Stimulated activated naive CD4-positive, alpha-beta T cell (primary cell): ENCODE measurements at places on chromosomes 13 and 19.

GRCh38 chr13:108428691-108429090 is 159.2 kb downstream of the TNFSF13B start:
- DNase-seq: no peak

- no peak for DNase-seq
Observed at GRCh38 chr13:100274942-100275506, 186.1 kb downstream of the PCCA start.

- no peak for DNase-seq
Observed at GRCh38 chr19:12786952-12787351, 4.3 kb upstream of the JUNB start.

GRCh38 chr13:22744688-22745452 is 435.9 kb upstream of the SGCG start:
- DNase-seq: no peak

- no peak for DNase-seq
Observed at GRCh38 chr13:73142071-73142470, 83.3 kb downstream of the KLF5 start.

- DNase-seq: no peak
Observed at GRCh38 chr13:31786011-31786410, 46.7 kb downstream of the RXFP2 start.

DNA sequence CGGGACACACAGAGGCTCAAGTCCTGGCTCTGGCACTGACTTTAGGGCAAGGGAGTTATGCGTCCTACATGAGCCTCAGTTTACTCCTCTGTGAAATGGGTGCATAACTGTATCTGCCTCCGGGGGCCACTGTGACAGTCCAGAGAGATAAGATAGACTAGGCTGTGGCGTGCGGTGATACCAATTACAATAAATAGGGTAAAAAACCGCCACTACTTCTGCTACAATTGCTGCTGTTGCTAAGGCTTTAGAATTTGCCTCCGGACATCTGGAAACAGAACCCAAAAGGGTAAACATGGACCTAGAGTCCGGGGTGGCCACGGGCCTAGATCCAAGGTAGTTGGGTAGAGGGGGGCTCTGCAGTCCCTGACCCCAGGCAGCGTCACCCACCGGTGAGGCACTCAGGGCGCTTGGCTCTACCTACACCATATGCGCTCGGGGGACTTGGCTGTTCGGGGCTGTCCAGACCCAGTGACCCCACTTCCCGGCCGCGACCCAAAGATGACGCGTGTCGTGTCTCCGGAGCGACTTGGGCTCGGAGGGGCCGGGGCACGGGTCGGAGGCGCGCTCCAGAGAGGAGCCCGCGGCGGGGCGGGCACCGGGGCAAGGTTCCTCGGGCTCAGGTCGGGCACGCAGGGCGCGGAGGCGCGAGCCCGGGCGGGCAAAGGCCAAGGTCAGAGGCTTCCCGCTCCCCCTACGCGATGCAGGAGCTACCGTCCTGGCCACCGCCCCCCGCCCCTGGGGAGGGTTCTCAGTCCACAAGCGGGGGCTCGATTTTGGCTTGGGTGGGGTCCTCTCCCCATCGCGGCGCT is 1.1 kb downstream of the INSR start:
- no peak for DNase-seq

DNA sequence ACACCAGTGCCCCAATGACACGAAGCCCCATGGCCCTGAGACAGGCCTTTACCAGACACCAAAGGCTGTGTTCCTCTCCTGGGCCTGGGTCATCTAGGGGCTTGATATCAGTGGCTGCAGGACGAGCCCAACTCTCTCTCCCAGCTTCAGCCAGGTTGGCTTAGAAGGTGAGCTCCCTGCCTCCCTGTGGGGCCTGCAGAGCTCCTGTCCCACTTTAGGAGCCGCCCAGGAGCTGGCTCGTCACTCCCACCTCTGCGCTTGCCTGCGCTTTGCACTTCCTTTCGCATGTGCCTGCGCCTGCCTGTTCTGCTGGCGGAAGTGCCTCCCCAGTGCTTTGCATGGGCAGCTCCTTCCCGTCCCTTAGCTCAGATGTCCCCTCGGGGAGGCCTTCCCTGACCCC is 4.9 kb downstream of the CALM3 start:
- DNase-seq: no peak

DNA sequence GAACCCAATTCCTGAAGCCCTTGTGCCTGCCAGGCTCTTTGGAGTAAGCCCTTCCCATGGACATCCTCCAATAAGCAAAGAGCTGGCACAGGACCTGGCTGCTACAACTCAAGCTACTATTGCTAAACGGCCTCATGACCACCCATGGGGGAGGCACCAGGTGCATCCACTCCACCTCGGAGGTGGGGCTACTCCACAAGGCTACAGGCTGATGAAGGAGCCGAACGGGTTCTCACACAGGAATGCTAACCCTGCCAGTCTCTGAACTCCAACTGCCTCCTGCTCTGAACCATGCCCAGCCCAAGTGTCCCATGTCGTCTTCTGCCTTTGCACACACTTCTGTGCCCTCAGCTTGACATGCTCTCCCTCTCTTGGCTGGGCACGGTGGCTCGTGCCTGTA is 10.0 kb downstream of the SYMPK start:
- no peak for DNase-seq

- DNase-seq: peak; percentile 83
Observed at GRCh38 chr19:10085641-10086590, at the start of gene SHFL. TSS of gene SHFL (plus strand) at chr19:10086317. CDS start at chr19:10086428, 111 bp downstream.

DNA sequence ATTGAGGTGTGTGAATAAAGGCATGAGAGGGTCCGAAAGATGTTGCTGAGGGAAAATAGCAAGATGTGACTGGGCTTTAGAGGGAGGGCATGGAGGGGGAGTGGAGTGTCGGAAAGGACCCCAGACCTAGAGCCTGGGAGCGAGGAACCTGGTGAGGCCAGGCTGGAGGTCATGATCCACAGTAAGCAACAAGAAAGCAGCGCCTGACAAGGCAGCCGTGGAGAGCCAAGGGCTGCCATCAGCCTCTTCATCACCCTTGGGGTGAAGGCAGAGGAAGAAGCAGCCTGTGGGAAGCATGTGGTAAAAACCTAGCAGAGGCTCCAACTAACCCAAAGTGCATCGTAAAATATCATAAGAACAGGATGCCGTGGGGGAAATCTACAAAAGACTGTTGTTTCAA is 162.8 kb upstream of the SOX1 start:
- DNase-seq: no peak

DNA sequence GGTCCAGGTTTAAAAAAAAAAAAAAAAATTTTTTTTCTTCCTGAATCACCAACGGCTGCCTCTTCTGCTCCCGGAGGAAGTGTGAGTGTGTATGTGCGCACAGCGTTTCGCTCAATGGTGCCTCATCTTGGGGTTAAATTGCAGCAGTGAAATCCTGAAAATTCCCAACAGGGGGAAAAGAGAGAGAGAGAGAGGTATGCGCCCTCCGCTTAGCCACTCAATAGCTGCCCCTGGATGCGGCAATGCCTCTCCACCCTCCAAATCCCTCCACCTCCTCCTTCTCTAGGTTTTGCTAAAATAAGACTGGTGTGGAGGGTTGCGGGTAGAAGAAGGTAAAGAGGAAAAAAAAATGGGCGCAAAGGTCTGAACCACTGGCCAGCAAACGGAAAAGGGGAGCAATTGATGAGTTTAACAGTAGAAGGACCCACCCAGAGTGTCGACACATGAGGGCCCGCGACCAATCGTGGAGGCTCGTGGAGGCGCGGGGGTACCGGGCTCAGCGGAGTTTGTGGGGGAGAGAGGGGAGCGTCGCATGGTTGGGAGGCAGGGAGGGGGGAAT is 853 bp upstream of the CACNA1A start:
- no peak for DNase-seq

DNA sequence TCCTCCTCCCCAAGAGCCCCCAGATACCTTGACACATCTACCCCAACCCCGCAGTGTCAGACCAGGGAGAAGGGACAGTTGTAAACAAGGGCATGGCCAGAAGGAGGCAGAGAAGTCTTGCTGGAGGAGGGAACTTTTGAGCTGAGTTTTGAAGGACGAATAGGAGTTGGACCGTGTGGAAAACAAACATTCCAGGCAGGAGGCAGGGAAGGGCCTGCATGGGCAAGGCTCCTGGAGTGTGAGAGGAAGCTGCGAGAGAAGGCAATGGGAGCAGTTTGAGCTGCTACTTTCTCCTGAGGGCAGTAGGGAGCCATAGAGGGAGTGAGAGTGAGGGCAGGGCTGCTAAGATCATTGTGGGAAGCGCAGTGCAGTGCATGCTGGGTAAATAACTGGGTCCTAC is 23.3 kb downstream of the IL12RB1 start:
- no peak for DNase-seq

DNA sequence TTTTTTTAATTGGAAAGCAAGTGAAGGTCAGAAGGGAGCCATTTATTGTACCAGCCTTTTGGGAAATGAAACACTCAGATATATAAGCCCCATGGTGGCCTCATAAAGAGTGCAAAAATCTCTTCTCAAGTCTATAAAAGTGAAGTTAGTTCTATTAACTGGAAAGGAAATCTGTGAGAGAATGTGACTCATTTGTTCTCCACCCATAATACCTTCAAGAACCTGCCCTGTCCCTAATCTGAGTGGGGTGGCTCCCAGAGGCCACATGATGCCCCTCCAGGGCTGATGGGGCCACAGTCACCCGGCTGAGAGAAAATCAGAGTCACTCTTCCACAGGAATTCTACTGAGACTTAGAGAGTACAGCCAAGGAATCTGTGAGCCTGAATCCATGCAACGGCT is 65.8 kb upstream of the SERP2 start:
- DNase-seq: no peak

- DNase-seq: no peak
Observed at GRCh38 chr19:53102206-53102755, 941 bp downstream of the ZNF160 start.

DNA sequence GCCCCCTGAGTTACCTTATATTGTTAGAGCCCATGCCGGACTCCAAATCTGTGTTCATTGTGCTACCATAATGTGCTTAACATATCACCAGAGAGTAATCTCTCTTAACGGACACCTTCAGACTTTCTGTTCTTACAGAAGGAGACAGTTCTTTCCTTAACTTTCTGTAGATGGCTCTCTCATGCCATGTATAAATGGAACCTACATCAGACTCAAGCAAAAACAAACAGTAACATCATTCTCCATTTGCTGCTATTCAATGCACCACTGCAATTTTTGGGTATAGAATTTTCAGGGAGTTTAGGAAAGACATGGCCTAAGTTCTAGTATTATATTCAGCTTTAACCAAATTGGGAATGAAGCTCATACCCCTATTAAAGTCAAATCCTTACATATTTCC is 12.6 kb upstream of the UGGT2 start:
- no peak for DNase-seq

GRCh38 chr13:106570299-106570852 is 2.4 kb upstream of the ARGLU1 start:
- DNase-seq: no peak

GRCh38 chr13:49346460-49346859 is 97.4 kb downstream of the CAB39L start:
- no peak for DNase-seq

- DNase-seq: no peak
Observed at GRCh38 chr19:47614021-47614295, 5.0 kb downstream of the BICRA start.

- no peak for DNase-seq
Observed at GRCh38 chr19:56538761-56539263, at the start of gene ZFP28. TSS of gene ZFP28 (plus strand) at chr19:56538948. CDS start at chr19:56539019, 71 bp downstream.

DNA sequence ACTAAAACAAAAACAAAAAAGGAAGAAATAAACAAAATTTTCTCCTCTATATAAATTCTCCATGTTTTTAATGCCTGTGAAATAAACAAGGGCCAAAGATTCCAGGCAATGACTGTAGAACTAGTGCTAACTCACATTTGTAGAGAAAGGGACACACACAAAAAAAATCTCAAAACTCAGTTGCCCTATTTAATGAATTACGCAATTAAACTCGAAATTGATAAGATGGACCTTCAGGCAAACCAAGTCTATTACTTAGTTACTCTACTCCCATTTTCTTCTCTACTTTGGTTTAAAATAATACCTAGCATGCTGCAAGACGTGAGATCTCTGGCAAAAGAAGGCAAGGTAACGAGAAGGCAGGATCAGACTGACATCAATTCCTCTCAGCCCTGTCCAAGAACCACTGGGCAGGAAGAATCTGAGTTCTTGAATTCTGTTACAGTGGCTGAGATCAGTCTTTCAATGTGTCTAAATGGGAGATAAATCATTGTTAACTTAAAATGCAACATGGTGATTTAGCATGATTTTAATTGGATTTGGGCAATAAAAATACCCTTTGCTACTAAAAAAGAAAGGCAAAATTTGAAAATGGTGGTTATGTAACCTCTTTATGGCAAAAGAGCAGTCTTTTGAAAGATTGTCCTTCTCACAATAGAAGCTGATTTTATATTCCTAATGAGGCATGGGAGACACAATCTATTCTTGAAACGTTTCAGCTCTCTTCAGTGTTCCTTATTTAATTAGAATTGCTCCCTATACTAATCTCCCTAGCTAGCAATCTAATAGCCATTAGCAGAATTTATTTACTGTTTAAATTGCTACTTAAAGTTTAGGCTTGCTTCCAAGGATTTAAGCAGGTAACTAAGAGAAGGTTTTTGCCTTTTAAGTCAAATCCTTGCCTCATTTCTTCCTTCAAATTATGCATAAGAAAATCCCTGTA is 25.9 kb downstream of the SPRY2 start:
- no peak for DNase-seq

GRCh38 chr19:36638862-36639510 is 27.7 kb downstream of the ZNF461 start:
- DNase-seq: no peak

GRCh38 chr13:46184277-46184699 is 2.3 kb upstream of the LCP1 start:
- DNase-seq: peak; percentile 76

- DNase-seq: no peak
Observed at GRCh38 chr19:40597329-40597838, 3.8 kb upstream of the LTBP4 start.

DNA sequence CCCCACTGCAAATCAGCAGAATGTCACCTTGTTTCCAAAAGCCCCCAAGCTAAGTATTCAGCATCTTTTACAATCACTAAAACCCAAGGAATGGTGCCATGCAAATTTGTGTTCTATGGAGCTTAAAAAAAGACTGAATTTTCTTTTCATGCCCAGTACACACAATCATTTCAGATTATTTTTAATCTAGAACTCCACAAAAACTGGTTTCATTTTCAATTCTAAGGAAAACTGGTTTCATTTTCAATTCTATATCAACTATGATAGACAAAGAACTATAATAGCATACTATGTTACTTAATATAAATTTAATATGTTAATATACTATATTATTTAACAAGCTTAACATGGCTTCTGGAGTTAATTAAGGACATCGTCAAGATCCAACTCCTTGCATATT is 88.4 kb upstream of the DOCK9 start:
- no peak for DNase-seq

DNA sequence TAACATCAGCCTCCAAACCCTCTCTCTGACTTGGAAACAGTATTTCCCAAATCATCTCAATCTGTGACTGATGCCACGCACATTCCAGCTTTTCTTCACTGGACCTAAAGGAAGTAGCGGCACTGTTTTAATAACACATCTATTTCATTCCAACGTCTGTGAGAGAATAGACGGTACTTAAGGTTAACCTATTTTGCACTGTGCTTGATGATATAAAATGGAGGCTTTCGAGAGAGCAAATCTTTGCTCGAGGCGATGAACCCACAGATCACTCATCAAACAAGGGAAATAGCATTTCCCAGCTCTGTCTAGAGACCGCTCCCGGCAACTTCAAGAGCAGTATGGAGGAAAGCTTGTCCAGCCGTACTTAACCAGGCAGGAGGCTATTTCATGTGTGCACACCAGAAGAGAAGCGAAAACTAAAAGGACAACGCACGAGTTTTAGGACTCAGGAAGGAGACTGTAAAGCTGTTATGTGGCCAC is 2.9 kb downstream of the UBL3 start:
- DNase-seq: peak; percentile 19
